NCI-H510A (cell line): ENCODE measurements at places on chromosomes 1 and 21.

DNA sequence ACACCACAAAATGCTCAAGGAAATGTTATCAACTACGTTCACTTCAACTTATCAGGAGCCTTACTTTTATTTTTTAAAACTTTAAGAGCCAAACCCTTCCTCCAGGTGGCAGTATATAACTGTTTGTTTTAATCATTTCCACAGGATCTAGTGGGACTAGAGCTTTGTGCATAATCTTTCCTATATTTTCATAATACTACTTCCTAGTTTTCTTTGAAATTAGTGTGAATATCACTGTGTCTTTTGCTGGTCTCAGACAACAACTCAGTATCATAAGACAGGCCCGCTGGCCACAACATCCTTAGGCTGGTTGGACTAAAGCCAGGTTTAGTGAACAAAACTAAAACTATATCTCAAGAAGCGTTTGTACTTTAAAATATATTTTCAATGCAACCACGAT, 145.5 kb downstream of the TIAM1 start:
- DNase-seq, result peak; percentile 10

- DNase-seq, result no peak
Observed at GRCh38 chr1:79235301-79236002, 228.9 kb upstream of the ADGRL4 start.

GRCh38 chr1:61052395-61053225, 29.8 kb upstream of the NFIA start:
- DNase-seq, result no peak

DNA sequence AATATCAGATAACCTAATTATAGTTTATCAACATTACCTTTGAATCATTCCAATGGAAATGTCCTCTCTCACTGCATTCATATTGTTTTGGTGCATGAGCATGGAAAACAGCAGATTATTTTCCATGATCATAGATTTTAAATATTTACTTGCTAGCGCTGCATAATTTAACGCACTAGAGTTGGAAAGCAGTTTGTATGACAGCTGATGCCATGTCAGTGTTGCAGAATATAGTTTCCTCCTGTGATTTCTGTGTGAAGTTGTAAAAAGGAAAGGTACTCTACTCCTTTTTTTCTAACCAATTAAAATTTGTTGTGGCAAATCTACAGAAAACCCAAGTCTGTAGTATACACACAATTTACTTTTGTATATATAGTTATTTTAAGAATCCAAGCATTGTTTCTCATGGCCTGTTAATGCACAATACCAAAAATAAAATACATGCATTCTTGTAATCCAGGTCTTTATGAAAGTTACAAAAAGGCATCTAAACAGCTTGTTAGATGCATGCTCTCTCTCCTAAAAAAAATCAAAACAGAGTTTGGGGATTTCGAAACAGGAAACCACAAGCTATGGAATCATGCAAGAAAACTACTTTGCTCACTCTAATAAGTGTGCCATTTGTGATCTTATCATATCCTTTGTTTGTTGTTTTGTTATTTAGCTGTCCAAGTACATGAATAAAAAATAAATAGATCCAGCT, 1.9 kb upstream of the ATG4C start:
- no peak for DNase-seq

GRCh38 chr1:117388328-117388727, 21.1 kb downstream of the MAN1A2 start:
- no peak for DNase-seq

- DNase-seq, result no peak
Observed at GRCh38 chr1:68653882-68654281, 157.0 kb upstream of the DEPDC1 start.

- no peak for DNase-seq
Observed at GRCh38 chr1:41783189-41783639, 135.5 kb downstream of the HIVEP3 start.

DNA sequence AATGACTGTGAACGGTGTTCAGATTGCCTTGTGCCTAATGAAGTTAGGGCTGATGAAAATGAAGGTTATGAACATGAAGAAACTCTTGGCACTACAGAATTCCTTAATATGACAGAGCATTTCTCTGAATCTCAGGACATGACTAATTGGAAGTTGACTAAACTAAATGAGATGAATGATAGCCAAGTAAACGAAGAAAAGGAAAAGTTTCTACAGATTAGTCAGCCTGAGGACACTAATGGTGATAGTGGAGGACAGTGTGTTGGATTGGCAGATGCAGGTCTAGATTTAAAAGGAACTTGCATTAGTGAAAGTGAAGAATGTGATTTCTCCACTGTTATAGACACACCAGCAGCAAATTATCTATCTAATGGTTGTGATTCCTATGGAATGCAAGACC, 96.6 kb downstream of the ZFYVE9 start:
- DNase-seq, result no peak

DNA sequence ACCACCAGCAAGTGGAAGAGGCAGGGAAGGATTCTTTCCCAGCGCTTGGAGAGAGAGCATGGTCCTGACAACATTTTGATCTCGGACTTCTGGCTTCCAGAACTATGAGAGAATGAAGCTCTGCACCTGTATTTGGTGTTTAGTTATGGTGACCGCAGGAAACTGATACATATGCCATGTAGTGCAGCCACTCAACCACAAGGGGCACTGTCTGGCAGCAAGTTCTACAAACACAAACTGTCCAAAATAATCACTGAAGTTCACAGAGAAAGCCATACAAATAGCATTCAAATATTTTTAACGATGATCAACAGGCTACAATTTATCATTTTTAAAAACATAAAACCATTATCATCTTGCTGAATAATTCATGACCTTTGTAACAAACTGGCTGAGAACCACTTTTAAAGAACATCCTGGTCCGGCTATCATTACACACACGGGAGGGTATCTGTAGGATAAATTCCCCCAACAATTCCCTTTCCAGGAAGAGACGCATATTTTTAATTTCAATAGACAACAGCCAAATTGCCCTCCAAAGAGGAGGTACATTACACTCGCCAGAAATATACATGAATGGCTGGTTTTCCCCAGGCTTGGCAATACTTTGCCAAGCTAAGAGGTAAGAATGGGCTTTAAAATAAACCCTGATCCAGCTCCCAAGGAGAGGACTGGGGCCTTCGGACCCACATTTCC, 9.2 kb upstream of the CBR3 start:
- no peak for DNase-seq

DNA sequence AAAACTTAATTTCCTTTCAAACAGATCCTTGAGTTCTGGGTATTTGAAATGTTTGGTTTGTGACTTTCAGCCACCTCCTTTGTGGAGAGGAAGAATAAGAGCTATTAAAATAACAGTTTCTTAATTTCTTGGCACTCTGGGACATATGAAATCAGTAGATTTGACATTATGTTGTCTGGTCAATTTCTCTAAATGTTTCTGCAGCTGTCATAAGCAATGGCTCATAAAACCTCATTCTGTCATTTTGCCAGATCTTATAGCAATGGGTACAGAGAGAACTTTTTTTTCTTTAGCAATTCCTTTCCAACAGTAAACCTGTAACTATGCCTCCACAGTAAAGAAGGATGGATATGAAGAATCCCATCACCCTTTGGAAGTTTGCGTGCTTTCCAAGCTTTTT, 52.6 kb downstream of the LAMC1 start:
- DNase-seq, result no peak

- DNase-seq, result no peak
Observed at GRCh38 chr1:162676087-162676486, 43.8 kb downstream of the DDR2 start.

DNA sequence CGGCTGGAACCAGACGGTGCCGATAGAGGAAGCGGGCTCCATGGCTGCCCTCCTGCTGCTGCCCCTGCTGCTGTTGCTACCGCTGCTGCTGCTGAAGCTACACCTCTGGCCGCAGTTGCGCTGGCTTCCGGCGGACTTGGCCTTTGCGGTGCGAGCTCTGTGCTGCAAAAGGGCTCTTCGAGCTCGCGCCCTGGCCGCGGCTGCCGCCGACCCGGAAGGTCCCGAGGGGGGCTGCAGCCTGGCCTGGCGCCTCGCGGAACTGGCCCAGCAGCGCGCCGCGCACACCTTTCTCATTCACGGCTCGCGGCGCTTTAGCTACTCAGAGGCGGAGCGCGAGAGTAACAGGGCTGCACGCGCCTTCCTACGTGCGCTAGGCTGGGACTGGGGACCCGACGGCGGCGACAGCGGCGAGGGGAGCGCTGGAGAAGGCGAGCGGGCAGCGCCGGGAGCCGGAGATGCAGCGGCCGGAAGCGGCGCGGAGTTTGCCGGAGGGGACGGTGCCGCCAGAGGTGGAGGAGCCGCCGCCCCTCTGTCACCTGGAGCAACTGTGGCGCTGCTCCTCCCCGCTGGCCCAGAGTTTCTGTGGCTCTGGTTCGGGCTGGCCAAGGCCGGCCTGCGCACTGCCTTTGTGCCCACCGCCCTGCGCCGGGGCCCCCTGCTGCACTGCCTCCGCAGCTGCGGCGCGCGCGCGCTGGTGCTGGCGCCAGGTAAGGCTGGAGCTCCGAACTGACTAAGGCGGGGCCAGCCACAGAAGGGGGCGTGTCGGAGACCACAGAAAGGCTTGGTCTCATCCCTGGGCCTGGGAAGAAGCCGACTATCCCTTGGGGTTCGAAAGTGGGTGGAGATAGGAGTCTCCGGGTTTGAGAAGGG, 486 bp downstream of the SLC27A3 start:
- DNase-seq, result peak; percentile 78

GRCh38 chr21:42472521-42472920, 23.5 kb downstream of the RSPH1 start:
- DNase-seq, result no peak

DNA sequence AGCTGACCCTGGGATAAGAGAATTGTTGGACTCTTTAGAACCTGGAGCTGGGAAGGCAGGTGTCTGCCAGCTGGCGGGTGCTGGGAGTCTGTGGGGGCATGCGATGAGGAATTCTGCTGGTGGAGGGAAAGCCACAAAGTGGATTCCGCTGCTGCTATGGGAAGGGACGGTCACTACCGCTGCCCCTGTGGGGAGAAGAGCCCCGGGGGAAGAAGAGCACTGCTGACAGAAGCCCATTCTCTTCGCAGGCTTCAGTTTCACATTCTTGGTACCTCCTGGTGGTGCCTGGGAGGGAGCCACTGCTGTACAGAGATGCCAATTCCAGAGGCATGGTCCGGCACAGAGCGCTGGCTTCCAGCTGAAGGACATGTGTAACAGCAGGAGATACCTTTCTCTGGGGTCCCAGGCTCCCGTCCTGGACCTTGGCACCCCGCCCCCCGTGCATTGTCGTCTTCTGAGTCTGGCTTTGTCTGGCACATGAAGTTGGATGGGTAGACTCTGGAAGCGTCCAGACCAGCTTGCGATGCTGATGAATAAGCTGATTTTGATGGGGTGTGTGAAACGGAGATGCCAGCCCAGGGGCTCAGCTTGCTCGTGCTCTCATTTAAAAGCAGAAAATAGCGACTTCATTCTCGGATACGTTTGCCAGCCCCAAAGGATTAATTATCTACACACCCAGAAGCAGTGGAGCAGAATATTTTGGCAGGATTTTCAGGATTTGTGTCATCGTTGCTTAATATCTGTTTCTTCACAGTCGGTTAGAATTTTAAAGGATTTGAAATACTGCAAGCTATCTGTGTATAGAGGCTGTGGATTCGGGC, 13.2 kb downstream of the PDXK start:
- DNase-seq, result no peak

GRCh38 chr1:57272150-57272549, 151.7 kb downstream of the DAB1 start:
- DNase-seq, result no peak

- DNase-seq, result peak; percentile 88
Observed at GRCh38 chr1:23013657-23014056, 2.0 kb downstream of the TEX46 start.

DNA sequence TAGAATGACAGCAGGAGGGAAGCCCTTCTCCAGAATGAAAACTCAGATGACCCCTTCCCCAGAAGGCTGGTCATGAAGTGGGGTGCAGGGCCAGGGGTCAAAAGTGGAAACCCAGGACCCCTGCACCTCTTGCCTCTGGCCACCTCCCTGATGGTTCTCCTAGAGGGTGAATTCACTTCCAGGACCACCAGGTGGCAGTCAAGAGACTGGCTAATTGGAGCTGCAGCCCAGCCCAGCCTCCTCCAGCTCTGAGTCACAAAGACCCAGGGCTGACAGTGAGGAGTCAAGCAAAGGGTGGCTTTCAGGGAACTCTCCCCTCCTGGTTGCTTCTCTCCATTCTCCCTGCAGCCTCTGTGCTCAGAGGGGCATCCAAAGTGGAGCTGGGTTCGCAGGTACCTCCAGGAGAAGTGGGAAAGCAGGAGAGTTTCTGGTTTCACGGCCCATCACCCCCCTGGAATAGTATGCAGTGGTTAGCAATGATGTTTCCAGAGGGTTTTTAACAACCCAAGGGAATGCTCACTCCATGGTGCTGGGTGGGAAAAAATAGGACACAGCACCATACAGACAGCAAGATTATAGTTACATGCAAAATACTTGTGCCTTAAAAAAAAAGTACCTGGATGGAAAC, 6.1 kb upstream of the EPHB2 start:
- peak; percentile 61 for DNase-seq

GRCh38 chr1:216961516-216961915, 238.3 kb upstream of the ESRRG start:
- no peak for DNase-seq

DNA sequence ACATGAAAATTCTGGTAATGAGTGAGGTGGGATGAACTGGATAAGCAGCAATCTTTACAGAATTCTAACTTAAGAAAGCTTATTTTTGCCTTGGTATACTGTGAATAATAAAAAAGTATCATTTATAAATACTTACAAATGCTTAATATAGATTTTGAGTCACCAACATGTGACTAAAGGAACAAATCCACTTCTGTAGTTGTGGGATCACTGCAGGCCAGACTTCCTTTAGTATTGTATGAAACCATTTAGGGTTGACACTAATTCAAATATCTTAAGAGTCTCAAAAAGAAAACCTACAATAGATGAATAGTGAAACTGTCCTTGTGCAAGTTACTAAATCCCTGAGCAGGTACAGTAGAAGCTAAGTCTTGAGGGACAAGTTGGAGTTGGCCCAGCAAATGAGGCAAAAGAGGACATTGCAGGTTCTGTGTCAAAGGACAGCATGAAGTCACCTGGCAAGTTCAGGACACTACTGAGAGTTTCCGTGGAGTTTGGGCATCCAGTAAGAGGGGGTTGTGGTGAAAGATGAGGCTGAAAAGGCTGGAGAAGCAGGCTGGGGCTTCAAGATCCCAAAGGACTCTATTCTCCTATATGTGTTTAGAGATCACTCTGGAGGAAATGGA, 5.9 kb upstream of the THEM4 start:
- no peak for DNase-seq

- no peak for DNase-seq
Observed at GRCh38 chr1:210264496-210265380, 32.1 kb downstream of the SERTAD4 start.

DNA sequence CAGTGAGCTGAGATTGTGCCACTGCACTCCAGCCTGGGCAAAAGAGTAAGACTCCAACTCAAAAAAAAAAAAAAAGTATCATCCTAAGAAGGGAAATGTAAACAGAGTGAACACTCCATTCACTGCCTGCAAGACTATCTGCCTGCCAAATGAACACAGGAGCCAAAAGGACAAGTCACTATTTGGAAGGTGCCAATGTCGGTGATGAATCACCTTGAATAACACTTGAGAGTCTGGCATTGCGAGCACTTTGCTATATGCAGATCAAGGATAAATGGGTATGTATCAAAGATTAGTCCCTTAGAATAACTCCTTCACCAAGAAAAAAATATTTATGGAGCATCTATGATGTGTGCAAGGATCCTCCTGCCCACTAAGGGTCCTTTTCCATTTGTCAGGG, 6.6 kb downstream of the UBR4 start:
- DNase-seq, result no peak

- no peak for DNase-seq
Observed at GRCh38 chr1:78640462-78640861, 9.2 kb upstream of the IFI44 start.

- DNase-seq, result no peak
Observed at GRCh38 chr1:231553320-231553719, 24.9 kb downstream of the TSNAX start.
